ENCODE measurements at places on chromosomes 4 and X.

DNA sequence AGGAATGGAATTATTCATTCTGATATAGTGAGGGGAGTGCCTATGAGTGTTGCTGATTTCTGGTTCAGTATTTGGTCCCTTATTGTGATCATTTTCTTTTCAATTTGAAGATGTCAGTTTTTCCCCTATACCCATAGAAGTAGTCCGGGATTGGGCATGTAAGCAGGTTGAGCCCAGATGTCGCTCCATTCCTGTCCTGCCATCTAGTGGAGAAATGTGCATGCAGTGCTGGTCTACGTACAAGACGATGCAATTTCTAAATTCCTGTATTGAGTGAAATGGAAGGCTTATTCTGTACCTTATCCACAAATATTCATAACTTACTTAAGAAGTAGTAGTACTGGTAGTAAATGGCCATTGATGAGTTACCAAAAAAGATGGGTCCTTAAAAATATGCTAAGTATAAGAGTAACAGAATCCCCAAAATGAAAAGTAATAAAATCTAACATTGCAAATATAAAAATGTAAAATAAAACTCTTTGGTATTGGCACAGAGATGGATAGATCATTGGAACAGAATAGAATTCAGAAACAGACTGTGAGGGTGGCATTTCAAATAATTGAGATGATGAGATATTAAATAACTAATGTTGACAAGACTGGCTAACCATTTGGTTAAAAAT, 60.9 kb downstream of the UGT8 start:
- peak; percentile 77 for DNase-seq

DNA sequence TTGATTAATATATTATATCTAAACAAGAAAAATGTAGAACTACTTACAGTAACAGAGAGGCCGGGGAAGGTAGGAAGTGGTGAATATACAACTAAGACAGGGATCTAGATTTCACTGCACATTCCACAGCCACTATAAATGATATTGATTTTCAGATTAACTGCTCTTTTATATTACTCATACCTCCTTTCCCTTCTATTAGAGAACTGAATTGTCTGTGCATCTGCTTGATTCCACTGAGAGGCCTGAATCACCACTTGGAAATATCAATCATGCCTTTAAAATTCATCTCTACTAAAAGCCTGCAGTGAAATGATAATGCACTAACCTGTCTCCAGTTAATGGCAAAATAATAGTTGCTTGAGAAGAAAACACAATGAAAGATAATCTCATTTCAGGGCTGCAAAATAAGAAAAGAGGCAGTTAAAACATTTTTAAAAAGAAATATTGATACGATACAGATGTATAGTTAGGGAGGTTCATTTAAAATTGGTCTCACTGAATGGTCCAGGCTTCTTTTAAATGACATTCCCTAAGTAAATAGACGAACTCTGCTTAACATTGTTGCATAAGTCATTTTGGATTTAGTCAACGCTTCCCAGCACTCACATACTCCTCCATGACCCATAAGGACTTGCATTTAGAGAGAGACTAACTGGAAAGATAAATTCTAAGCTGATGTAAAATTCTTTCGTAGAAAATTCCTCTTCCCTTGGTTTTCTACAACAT, 3.8 kb downstream of the ANTXR2 start:
- no peak for DNase-seq

GRCh38 chr4:81982846-81983540, 390.8 kb downstream of the HNRNPD start:
- no peak for DNase-seq

- no peak for DNase-seq
Observed at GRCh38 chr4:2939383-2940243, 23.6 kb downstream of the NOP14 start.

DNA sequence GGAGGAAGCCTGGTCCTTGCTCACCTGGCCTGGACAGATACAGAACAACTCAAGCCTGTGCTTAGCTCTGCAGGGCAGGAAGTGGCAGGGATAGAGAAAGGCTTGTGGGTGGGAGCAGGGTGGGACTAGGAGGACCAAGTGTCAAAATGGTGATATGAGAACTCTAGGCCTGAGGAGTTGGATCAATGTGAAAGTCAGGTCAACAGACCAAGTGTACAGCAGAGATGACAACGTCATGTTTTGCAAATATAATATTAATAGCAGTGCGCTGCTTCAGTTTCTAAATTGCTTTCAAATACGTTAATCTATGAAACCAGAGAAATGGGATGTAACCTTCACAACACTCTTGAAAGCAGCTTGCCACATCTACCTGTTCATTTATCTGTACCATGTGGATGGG, 114.2 kb upstream of the MAP3K15 start:
- no peak for DNase-seq

DNA sequence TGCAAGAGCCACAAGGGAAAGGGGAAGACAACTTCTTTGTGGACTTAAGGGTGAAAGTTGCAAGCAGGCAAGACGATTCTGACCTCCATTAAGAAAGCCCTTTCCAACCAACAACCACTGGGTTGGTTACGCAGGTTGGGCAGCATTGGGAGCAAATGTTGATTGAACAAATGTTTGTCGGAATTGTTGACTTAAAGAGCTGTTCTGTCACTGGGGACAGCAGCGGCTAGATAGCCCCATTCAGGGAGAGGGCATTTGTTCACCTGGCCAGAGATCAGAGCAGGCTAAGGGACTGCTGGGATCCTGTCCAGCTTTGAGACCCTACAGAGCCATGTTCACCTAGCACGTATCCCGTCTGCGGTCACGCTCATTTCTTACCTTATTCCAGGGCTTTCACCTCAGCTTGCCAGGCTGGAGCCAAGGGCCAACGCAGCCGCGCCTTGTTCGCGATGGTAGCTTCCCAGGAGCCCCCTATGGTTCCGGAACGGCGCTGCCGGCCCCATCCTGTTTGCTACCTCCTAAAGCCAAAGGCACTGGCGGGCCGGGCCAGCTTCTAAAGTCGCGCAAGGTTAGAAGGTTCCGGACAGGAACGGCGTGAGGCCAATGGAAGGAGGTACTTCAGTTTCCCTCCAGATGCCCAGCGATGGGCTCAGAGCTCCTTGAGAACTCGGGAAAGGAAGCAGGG, 24.6 kb downstream of the F9 start:
- DNase-seq, result no peak

DNA sequence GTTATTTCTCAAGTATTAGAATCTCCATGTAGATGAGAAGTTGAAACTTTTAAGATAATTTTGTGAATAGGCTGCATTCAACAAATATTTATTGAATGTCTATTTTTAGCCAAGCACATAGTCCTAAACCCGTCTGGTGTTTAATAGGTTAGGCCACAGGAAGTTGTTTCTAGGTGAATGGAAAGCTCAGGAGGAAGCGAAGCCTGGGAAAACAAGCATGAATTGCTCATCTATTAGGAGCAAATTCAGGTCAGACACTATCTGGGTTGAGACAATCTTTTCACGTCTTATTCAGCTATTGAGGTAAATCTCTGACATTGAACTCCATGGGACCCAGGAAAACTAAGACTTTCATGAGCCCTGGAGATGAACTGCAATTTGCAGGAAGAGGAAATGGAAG, 43.1 kb upstream of the FREM3 start:
- DNase-seq, result no peak

- no peak for DNase-seq
Observed at GRCh38 chrX:4754878-4755604, 1041.6 kb upstream of the PRKX start.

DNA sequence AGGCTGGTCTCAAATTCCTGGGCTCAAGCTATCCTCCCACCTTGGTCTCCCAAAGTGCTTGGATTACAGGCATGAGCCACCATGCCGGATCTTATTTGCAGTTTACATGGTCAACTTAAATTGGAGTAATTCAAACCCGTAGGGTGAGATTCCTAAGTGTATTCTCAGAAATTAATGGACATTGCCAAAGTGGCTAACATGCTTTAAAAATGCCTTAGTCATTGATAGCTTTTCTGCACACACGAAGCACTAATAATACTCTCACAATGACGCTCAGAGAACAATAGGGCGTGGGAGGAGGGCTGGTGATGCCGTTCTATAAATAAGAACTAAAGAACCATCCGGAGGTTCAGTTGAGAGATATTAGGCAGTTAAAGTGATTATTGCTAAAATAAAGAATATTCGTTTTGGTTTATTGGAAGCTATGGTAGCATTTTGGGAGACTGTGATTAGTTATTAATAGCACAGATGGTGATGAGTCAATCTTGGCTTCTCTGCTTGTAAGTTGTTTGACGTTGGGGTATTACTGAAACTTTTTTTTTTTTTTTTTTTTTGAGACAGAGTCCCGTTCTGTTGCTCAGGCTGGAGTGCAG, 79.1 kb downstream of the TRAPPC11 start:
- no peak for DNase-seq

DNA sequence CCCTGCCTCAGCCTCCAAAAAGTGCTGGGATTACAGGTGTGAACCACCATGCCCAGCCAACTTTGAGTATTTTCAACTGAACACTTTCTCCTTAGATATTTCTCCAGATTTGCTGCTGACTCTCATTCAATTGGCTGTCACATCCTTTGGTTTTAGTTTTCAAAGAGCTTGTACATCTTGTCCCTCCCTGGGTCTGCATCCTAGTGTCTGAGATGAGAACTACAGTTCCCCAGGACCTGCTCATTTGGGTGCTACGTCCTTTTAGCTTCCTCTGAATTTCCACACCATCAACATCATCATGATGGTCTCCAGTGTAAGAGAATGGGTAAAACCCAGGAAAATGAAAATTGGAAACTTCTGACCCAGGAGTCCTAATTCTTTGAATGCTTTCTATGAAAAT, 312.9 kb downstream of the NLGN4X start:
- no peak for DNase-seq

DNA sequence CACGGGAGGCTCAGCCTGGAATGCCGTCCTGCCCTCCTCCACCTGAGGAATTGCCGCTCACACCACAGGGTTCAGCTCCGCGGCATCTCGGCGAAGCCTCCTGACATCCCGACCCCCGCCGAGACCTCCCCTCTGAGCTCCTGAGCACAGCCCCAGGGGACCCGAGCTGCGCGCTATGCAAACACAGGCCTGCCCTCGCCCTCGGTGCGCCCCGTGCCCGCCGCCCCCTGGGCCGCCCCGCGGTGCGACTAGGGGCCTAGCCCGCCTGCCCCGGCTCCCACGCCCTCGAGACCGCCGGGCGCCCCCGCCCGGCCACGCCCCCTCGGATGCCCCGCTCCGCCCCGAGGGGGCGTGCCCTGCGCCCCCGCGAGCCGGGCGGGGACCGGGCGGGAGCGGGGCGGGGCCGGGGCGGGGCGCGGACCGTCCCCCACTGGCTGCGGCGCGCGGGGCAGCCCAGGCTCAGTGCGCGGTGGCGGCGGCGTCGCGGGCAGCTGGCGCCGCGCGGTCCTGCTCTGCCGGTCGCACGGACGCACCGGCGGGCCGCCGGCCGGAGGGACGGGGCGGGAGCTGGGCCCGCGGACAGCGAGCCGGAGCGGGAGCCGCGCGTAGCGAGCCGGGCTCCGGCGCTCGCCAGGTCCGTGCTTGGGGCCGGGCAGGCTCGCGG, at the start of gene FGFR3:
TSS of gene FGFR3 (plus strand) at position 462 of the 664 bp plus-strand sequence. CDS start 642 bp downstream, outside the sequence.
- peak; percentile 74 for DNase-seq

- no peak for DNase-seq
Observed at GRCh38 chrX:8067754-8068462, 103.2 kb downstream of the VCX2 start.

DNA sequence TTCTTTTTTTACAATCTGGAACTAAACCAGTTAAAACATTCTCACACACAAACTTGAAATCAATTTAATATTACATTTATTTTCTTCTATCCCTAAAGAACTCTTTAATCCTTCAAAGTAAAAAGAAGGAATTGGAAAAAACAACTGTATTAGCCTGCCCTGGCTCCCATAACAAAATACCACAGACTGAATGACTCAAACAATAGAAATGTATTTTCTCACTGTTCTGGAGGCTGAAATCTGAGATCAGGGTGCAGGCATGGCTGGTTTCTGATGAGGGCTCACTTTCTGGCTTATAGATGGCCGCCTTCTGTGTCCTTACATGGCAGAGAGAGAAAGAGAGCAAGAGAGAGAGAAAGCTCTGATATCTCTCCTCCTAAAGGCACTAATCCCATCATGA, 149.4 kb downstream of the PDGFRA start:
- DNase-seq, result no peak

- no peak for DNase-seq
Observed at GRCh38 chr4:148735432-148736155, 293.4 kb upstream of the NR3C2 start.

- no peak for DNase-seq
Observed at GRCh38 chr4:117515921-117516320, 430.5 kb upstream of the TRAM1L1 start.

DNA sequence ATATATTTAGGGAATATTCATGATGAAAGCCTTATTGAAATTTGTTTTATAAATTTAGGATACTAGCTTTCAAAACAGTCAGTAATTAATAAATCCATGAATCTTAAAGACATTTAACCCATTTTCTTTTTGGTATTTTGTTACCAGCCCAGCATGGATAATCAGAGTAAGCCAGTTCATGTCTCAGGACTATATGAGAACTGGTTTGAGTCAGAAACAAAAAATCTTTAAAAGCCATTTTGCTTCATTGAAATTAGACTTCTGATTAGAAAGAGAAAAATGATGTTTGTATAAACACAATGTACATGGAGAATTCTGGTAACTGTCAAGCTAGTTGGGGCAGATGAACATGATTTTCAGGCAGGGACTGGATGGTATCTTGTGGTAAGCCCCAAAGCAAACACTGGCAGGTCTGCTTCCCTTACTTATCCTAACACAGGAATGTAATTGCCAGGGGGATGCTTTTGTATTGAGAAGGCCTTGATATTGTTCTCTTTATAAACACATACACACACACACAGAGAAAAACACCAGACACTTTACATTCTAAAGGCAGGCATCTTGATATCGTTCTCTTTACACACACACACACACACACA, 9.4 kb downstream of the ARHGAP10 start:
- DNase-seq, result no peak

DNA sequence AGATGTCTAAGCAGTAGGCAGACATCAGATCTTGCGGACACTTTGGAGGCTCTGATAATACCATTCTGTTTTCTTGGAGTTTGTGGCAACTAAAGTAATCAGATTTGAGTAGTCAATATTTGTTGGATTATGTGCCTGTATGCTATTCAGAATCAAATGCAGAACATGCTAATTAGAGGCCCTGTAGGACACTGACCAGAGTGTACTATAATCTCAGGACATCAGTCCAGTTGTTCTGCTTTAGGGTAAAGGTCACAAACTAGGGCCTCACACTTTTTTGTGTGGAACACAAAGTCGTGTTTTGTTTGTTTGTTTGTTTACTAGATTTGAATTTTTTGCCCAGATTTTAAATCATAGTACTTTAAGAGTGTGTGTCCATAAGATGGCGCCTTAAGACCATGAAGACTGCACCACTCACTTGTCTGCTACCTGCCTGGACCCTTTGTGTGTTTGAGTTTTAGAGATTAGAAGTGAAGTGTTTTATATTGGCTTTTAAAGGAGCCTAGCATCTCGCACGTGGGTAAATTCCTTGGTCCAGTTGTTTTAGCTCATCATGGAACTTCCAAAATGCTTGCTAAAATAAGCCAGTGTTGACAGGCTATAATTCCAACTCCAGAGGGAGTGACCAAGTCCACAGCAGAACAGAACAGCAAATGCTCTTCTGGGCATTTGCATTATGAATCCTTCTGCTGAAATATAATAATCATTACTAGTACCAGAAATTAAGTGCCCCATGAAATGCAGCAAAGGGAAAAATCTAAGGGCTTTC, 34.7 kb downstream of the IL13RA1 start:
- peak; percentile 32 for DNase-seq
